BE2C (cell line): ENCODE measurements at places on chromosomes 5 and 9.

DNA sequence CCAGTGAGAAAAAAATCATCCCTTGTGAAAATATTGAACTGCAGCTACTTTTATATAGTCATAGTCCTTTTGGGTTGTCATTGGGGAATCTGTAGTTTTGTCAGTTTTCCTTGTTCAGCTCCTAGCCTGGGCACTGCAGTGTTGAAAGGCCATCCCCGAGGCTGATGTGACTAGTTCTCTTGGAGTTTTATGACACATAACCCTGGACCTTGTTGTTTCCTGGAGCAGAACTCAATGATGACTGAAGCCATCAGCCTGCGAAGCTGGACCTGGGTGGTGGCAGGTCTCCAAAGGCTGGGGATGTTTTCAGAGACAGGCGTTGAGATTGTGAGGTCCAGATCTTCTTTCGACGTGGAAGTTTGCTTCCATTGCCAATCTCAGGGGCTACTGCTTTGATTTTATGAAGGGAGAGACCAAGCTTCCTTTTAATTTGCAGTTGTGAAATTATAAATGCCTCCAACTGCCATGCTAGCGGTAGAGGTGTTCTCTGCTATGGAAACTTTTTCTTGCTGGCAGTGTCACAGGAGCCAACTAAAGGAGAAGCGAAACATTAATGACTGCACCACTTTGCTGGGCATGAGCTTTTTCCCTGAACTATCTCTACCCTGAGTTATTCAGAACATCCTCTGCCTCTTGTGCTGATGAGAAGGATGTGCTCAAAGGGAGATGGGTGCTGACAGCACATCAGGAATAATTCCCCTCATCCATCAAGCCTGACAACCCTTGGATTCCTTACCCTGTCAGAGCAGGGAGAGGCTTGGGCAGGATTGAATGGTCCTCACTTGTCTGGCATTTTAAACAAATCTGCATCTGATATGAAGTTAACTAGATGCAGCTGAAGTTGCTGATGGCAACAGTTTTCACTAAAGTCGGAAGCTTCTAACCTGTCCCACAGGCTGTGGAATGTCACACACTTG lies 209.6 kb downstream of the MAST4 start:
- no peak for DNase-seq

DNA sequence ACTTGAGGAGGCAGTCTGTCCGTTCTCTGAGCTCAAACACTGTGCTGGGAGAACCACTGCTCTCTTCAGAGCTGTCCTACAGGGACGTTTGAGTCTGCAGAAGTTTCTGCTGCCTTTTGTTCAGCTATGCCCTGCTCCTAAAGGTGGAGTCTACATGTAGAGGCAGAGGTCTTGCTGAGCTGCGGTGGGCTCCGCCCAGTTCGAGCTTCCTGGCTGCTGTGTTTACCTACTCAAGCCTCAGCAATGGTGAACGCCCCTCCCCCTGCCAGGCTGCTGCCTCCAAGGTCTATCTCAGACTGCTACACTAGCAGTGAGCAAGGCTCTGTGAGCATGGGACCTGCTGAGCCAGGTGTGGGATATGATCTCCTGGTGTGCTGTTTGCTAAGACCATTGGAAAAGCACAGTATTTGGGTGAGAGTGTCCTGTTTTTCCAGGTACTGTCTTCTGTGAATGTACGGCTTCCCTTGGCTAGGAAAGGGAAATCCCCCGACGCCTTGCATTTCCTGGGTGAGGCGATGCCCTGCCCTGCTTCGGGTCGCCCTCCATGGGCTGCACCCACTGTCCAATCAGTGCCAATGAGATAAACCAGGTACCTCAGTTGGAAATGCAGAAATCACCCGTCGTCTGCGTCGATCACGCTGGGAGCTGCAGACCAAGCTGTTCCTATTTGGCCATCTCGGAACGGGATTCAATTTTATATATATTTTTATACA lies 58.5 kb downstream of the CNTRL start:
- DNase-seq = no peak

DNA sequence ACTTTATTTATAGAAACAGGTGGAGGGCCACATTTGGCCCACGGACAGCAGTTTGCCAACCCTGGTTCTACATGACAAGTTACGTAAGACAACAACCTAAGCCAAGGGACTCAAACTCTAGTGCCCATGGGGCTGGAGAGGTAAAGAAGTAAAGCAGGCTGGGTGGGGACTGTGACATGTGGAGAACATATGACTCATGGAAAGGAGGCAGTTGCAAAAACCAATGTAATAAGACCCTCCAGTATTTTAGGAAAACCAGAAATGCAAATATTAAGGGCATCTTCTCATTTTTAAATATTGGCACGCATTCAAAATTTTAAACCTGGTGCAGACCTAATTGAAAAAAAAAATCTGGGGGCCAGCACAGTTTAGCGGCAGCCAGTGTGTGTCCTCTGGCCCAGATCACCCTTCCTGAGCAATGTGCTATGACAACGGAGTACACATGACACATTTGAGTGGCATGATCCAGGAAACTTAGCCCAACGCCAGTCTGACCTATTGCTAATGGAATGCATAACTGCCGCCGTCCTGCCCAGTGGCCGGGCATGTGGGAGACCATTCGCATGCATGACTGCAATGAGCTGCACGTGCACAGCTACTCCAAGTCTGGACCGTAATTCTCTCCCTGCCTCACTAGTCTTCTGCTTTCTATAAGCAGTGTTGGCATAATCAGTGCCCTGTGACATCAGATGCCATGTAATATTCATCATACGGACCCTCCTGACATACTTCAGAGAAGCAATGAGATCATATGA lies 97.2 kb downstream of the SH3TC2 start:
- peak; percentile 47 for DNase-seq

DNA sequence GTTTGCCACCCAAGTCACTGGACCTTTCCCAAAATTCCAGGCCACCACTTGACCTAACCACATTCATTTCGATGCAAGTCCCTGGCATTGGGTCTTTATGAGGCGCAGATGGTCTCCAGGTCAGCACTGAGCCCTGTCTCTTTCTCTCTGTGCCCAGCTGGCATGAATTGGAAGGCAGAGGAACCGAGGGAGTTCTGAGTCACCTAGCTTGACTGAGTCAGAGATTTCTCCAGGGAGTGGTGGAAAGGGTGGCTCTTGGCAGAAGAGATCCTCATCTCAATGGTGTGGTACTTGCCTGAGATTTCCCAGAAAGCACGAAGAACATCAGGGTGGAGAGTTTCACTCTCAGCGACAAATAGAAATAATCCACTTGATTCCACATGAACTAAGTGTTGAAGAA lies 43.8 kb downstream of the WDR36 start:
- DNase-seq = no peak
